Stimulated activated CD8-positive, alpha-beta memory T cell treated with anti-CD3 and anti-CD28 coated beads, Interleukin-15, amount 100 ng/mL, for 1 hour (primary cell): ENCODE measurements at places on chromosomes 11 and 22.

- peak; percentile 24 for DNase-seq
These were observed 61.4 kb upstream of the ASPHD2 start for GRCh38 chr22:26367402-26368245.

DNA sequence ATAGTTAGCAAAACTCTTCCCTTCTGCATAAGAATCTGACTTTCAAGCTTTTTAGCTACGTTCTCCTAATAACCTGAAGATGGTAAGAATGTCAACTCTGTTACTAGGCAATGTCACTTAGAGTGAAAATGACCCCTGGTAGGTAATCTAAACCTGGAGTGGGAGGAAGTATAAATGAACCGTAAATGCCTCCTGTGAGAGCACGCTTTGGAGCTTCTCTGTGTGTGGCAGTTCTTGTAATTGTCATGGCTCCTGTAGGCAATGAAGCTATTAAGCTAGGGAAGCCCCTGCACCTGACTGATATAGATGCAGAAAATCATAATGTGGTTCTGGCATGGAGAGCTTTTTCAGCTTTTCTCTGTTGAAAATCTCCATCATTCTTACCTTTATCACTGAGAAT lies 29.4 kb downstream of the CALCA start:
- DNase-seq, result no peak

DNA sequence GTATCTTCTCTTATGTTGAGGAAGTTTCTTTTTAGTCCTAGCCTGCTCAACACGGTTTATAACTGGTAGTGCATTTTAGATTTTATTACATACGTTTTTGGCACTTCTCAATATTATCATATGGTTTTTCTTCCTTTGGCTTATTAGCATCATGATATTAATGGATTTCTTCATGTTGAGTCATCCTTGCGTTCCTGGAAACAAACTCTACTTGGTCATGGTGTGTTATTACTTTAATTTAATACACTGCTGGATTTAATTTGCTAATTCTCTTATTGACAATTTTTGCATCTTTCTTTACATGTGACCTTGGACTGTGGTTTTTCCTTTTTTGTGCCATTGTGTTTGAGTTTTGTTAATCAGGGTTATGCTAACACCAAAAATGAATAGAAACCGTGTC lies 20.5 kb downstream of the IGF2 start:
- DNase-seq, result no peak

DNA sequence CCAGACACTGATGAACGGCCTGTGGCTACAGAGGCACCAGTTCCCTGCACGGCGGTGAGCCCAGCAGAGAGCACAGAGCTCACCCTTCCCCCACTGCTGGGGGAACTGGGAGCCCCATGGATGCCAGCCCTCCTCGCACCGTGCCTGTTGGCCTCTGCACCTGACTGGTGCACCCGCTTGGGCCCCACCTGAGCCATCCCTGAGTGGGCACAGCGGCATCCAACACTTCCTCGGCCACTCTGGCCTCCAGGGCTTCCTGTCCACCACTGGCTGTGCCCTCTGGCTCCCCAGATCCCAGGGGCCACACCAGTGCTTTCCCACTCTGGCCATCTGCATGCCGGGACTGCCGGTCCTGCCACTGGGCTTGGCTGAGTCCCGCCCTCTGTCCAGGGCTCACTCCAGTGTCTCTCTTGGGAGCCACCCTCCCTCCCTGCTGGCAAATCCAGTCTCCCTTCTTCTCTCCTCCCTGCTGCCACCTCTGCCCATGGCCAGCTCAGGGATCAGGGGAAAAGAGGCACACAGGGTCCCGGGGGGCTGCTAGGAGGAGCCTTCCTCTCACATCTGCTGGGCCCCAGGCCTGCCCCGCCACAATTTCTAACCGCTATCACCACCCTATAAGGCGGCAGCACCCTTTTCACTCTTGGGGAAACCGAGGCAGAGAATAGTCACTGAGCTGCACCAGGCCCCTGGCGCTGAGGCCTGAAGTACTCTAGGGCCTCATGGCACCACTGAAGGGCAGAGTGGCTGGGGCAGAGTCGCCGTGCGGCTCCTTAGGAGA lies 33.0 kb downstream of the GNB1L start:
- DNase-seq, result no peak
